Vagina (tissue), 2 donors: ENCODE measurements at places on chromosomes 2 and 18. TPM values are rescaled to one million over a fixed set of nuclear protein-coding genes. Genes with fewer than 3 reads are reported as not detected.

Gene MGAT5
- 16.7 TPM for total RNA-seq

Gene KCNK3
- total RNA-seq: 10.6 TPM

Gene LIPG
- total RNA-seq: 1.7 TPM

Gene C2orf80
- not detected for total RNA-seq

Gene ZNF532
- total RNA-seq: 77.1 TPM

Gene VSNL1
- total RNA-seq: 19.2 TPM
